ENCODE measurements at places on chromosomes 12 and 14.

- DNase-seq: no peak
These were observed 20.1 kb upstream of the FGD4 start for GRCh38 chr12:32379213-32379612.

- no peak for DNase-seq
These were observed 96.7 kb upstream of the NOVA1 start for GRCh38 chr14:26694521-26694920.

GRCh38 chr12:20120403-20120725 is 248.0 kb upstream of the PDE3A start:
- no peak for DNase-seq

DNA sequence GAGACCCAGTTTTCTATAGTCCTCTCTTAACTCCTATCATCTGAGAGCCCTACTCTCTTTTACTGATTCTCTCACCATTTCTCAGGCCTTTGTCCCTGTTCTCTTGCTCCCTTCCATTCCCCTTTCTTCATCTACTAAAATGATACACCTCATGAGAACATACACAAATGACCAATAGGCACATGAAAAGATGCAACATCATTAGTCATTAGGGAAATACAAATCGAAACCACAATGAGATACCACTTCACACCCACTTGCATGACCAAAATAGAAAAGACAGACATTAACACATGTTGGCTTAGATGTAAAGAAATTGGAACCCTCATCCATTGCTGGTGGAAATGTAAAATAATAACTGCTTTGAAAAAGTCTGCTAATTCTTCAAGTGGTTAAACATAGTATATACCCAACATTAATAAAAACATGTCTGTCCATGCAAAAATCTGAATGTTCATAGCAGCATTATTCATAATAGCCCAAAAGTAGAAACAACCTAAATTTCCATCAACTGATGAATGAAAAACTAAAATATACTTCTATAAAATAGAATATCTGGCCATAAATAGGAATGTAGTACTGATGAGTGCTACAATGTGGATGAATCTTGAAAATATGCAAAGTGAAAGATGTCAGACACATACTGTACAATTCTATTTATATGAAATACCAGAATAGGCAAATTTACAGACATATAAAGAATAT is 66.0 kb downstream of the DENND5B start:
- no peak for DNase-seq

DNA sequence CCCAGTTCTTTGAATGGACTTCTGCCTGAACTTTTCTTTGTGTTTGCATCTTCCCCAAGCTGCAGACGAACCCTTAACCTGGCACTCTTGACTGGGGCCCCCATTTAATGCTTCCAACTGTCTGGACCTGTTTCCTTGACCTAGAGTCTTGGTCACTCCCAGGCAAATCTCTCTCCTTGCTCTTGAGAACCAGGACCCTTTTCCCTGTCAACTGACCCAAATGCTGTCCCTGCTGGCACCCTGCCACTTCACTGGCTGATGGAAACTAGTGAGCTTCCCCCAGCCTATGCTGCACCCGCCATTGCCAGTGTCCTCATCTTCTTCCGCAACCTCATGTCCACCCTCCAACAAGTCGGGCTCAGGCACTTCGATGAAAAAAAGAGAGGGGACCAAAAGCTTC is 79.5 kb downstream of the PRIMA1 start:
- no peak for DNase-seq

DNA sequence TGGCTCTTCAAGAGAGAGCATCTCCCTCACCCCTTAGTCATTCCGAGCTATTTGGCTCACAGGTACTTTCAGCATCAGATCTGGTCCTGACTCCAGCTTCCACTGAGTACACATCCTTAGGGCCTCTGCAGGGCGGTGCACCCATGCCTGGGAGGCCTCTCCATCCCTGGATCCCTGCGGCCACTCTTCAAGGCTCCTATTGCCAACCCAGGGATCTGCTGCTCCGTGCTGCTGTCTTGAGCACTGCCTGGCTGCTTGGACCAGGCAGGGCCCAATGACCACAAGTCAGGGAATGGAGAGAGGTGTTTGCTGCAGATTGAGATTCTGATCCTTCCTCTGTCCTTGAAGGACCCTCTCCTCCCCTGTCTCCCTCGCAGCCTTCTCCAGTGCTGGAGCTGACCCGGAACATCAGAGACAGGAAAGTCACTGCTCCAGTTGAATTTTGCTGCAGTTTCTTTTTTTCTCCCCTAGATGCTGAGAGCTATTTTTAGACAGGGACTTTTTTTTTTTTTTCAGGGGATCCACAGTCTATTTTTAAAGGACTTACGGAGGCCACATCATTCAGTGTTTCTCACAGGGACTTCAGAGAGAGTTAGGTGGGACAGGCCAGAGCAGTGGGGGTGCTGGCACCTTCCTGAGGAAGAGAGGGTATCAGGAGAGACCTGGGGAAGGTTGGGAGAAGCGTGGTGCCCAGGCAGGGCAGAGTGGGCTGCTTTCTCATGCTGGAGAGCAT is 50.1 kb upstream of the KCNA1 start:
- DNase-seq: no peak

- DNase-seq: no peak
These were observed 312.4 kb upstream of the RTL1 start for GRCh38 chr14:101215927-101216326.

DNA sequence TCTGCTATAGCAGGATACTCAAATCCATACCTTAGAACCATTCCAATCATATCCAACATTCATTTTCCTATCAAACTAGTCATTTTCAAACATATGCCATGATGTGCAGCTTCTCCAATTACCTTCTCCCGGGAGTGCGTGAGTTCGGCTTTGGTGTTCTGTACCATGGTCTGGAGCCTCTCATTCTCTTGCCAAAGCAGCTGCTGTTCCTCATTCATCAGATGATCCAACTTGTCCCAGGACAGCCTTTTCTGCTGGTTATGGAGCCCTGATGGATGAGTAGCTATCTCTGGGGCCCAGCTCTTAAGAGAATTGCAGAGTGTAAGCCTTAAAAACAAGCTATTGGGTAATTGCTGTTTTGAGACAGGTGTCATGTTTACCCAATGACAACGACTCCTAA is 71.1 kb upstream of the SAV1 start:
- no peak for DNase-seq

DNA sequence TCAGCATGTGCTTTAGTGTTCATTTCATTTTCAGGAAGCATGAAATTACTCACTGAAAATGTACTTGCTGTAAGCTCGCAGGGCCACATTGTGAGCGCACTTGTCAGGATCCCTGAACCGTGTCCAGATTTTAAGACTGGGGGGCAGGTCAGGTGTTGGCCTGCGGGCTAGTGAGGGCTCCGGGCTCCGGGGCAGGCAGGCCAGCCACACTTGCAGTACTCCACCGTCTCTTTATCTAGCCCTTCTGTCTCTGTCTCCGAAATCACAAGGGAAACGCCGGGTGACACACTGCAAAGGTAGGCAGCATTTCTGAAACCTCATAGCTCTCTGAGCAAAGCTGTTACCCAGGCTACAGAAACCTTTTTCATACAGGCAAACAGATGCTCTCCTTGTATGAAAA is 98.7 kb downstream of the EML1 start:
- no peak for DNase-seq

- DNase-seq: no peak
These were observed 3.8 kb upstream of the MYF5 start for GRCh38 chr12:80712866-80713265.

GRCh38 chr12:1391722-1392121 is 202.7 kb downstream of the FBXL14 start:
- no peak for DNase-seq

- no peak for DNase-seq
These were observed 270.7 kb upstream of the PDE3A start for GRCh38 chr12:20097626-20098025.

DNA sequence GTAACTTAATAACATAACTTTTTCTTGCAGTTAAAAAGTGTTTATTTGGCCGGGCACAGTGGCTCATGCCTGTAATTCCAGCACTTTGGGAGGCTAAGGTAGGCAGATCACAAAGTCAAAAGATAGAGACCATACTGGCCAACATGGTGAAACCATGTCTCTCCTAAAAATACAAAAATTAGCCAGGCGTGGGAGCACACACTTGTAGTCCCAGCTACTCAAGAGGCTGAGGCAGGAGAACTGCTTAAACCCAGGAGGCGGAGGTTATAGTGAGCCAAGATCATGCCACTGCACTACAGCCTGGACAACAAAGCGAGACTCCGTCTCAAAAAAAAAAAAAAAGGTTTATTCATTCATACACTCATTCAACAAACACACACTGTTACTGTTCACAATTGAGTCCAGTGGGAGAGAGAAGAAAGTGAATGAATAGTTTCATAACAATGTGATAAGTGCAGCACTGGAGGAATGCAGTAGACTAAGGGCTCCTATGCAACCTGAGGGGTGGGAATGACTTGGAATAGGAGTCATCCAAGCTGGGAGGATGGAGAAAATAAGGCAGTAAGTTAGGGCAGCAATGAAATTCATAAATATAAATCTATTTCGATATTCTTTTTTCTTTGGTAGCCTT is 19.8 kb downstream of the DAD1 start:
- no peak for DNase-seq

GRCh38 chr12:121057794-121058193 is 18.7 kb upstream of the OASL start:
- DNase-seq: no peak

DNA sequence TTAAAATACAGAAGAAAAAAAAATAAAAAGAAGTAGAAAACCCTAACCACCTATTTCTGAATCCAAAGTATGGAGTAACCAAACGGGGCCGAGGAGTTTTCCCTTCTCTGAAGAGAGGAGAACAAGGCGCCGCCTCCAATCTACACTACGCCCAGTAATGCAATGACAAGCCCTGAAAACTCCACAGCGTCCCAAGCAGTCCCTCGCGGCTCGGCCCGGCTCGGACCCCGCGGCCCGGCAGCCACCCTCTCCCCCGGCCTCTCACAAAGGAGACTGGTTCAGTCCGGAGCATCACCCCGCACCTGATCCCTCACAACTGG is 371 bp downstream of the CHD8 start:
- DNase-seq: no peak

DNA sequence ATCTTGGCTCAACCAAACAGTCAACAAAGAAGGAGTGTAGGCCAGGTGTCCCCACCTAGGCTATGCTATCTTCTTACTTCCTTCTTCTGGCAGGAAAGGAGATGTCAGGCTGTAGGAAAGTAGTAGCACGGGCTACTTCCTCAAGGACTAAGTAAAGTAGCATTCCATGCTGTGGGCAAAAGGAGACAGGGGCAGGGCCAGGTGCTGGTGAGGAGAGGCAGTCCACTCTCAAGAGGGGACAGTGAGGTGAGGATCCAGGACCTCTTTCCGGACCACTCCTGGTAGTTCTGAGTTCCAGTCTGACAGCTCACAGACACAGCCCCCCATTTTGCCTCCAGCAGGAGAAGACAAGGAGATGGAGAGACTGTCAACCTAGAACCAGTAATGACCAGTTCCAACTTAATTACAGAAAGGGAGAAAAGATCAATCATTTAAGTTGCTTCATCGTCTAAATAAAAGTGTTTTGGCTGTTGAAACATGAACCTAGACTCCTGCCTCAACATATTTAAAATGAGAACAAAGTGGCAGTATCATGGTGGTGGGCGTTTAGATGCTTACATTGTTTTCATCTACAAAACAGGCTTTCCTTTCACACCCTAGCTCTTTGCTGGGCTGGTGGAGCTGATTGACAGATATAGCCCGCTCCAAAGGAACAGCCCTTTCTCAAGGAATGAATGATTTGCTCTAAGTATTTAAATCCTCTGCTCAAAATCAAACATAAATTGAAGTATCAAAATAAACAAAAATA is 5.1 kb upstream of the SSTR1 start:
- no peak for DNase-seq

DNA sequence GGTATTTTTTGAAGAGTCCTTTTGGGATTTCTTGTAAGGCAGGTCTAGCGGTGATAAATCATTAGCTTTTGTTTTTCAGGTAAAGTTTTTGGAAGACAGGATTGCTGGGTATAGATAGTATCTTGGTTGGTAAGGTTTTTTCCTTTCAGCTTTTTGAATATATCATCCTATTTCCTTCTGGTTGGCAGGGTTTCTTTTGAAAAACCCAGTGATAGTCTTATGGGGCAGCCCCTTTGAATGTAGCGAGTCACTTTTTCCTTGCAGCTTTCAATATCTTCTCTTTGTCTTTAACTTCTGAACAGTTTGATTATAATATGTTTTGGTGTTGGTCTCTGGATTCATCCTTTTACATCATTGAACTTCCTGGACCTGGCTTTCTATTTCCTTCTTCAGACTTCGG is 20.2 kb downstream of the TMX1 start:
- no peak for DNase-seq

DNA sequence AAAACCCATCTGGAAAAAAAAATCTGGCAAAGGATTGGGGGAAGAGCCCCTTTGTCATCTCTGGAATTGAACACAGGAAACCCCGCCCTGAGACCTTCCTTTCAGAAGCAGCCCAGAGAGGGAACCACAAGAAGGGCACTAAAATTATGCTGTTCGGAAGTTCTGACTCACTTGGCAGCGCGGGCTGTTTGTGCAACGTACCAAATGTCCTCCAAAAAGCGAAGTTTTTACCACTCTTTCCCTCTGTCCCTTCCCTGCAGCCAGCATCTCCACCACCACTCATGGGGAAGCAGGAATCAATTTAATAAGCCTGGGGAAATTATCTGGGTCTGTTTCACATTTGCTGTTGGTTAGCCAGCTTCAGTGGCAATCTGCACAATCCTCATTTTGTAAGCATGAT is 3.2 kb upstream of the SYNE3 start:
- no peak for DNase-seq

DNA sequence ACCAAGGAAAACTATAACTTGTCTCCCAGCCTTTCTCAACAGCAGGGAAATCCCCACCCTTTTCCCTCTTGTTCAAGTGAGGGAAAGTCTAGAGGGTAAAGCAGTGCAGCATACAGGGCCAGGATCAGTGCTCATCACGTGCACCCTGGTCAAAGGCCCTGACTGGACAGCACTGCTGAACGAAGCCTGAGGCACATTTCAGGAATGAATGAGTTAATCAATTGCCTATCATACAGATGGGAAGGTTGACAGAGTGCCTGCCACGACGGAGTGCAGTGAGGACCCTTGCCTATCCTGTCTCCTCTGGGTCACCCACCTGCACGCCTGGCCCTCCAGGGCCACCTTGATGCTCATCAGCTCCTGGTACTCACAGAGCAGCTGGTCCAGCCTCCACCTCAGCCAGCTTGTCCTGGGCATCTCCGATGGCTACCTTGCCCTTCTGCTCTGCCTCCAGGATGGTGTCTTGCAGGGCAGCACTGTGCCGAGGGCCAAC is 11.7 kb upstream of the KRT73 start:
- DNase-seq: no peak

GRCh38 chr12:32163596-32163995 is 56.9 kb downstream of the BICD1 start:
- no peak for DNase-seq

GRCh38 chr14:59377491-59377890 is 87.7 kb downstream of the GPR135 start:
- no peak for DNase-seq

DNA sequence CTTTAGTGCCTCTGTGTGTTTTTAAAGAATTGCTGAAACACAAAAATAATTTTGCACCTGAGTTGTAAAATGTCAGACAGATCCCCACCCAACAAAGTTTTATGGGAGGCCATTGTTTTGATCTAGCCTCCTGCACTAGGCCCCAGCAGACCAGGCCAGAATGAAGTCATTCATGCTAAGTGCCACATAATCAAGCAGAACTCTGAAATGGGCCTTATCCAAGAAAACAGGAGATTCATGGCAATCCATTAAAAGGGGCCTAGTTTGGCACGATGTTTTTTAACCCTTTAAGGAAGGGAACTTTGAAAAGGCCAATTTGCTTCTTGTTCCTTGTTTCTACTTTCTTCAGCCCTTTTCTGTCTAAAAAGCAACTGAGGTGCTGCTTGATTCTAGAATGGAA is 260.9 kb downstream of the ITPR2 start:
- no peak for DNase-seq

All from anterior cingulate cortex (tissue), 58 donors.